Stimulated activated CD4-positive, alpha-beta T cell treated with anti-CD3 and anti-CD28 coated beads, Interleukin-1b, Interleukin-23, amount 100 ng/mL, for 1 hour (primary cell): ENCODE measurements at places on chromosomes 16 and 17.

GRCh38 chr17:33725675-33726271 lies 432.7 kb upstream of the ASIC2 start:
- DNase-seq: no peak

GRCh38 chr16:10141671-10142070 lies 40.6 kb downstream of the GRIN2A start:
- DNase-seq: no peak

DNA sequence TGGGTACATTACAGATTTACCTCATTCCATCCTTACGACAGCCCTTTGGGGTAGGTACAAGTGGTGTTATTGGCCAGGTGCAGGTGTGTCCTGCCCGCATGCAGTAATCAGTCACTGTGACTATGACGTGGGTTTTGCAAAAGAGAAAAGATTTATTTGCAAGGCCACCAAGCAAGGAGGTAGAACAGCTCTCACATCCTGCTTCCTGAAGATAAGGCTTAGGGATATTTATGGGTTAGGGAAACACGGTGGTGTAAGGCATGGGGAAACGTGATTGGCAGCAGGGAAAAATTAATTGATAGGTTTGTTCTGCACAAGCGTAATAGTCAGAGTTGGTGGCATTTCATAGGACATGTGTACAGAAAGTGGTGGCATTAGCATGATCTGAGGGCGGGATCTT lies 214.8 kb downstream of the PARN start:
- DNase-seq: no peak

DNA sequence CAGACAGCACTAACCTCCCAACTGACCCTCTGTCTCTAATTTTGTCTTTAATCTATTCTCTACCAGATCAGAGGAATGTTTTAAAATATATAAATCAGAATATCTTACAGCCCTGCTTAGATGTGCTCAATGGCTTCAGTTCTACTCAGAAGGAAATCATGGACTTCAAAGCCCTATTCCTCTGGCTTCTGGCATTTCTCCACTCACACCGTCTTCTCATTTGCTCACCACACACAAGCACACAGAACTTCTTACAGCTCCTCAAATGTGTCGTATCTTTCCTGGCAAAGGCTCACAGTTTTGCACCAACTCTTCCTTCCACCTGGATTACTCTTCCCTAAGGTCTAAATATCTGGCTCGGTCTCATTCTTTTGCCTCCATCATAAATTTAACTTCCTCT lies 71.6 kb upstream of the NUDT7 start:
- DNase-seq: no peak

DNA sequence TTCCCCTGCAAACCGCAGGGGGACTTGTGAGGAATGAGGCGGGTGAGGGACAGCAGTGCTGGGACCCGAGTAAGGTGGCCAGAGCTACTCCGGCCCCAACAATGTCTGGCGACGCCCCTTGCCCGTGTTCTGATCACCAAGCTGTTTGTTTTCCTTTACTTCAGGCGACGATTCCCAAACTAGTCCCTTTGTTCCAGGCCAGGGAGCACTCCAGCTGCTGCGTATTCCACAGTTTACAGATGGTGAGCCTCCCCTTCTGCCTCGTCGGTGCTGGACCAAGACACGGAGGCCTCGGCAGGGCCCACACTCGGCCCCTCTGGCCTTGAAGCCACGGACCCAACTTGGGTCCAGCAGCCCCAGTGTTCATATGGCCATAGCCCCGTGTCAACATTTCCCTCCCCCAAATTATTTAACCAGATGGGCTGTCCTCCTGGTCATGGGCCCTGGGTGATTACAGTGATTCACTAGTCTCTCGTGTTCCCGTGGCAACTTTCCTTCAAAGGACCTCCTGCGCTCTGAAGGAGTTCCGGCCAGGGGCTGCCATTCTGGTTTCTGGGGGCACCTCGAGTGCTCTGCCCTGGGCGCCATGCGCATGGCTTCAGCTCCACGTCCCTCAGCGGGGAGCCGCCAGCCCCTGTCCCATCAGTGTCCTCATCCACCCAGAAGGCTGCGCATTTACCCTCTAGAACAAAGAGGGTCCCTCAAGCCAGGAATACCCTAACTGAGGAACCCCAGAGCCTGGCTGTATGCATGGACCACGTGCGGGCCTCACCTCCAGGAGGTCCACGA lies 24.8 kb upstream of the MTSS2 start:
- DNase-seq: no peak

DNA sequence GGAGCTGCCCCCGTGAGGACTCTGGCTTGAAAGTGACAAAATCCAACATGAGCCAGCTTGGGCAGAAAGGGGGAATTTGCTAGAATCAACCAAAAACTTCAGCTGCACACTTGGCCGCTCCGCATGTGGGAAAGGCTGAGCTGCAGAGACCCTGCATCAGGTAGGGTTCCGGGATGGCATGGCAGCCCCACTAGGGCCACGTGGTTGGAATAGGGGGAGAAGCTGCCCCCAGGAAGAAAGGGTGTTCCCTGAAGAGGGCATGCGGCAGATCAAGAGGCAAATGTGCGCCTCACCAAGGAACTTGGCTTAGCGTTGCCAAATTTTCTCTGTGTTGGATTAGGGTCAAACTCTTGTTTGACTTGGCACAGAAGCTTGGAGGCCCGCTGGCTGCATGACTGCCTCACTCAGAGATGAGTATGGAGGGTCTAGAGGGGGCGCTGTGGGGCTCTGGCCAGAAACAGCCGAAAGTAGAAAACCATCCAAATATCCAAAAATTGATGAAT lies 29.2 kb upstream of the WFIKKN2 start:
- no peak for DNase-seq
